NAMALWA (cell line): ENCODE measurements at places on chromosomes 2 and 18.

- DNase-seq: no peak
Measured at GRCh38 chr2:9378433-9379390, 44.6 kb downstream of the ITGB1BP1 start.

GRCh38 chr2:206728277-206729199, 10.3 kb upstream of the DYTN start:
- no peak for DNase-seq

- DNase-seq: no peak
Measured at GRCh38 chr2:233075141-233075965, 15.2 kb downstream of the INPP5D start.

DNA sequence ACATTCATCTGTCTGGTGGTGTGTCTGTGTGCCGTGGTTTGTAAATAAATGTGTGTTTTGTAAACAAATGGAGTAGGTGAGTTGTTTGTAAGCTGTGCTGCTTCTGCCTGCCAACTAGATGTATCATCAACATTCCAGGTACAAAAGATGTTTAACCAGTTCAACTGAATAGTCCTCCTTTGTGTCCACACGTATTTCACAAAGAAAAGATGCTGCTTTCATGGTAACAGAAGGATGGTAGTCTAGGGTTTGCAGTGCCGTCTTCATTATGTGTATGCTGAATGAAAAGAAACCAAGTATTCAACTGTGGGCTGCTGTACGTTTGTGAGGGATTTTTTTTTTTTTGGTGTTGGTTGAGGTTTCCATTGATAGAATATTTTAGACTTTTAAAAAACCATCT, 72.1 kb downstream of the CAMKMT start:
- DNase-seq: no peak

GRCh38 chr2:11270891-11271290, 73.5 kb downstream of the ROCK2 start:
- no peak for DNase-seq

DNA sequence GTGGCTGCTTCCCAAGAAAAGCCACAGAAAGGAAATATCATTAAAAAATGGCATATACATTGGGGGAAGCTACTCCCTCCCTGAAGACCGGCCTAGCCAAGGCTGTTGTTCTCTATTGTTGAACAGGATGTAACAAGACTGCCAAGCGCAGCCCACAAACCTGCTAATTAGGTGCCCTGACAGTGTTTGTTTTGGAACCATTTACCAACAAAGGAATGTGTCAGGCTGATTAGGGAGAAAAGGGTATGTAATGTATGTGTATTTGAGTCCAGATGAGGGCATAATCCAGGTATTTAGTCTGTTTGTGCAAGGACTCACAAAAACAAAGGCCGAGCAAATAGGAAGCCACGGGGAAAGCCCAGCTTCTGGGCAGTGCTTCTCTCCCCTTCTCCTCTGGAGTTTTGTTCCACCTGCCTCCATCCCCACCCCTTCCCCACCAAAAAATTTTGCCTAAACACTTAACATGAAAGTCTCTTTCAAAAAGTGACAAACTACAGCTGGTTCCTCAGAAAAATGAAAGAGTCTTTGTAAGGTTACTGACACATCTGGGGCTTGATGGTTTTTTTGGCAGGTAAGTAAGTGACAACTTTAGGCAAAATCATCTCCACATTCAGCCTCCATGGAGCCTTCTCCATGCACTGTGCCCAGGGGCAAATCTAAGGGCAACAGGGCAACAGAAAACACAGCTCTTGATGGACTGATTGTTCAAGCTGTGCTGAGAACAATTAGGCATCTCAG, 78.3 kb upstream of the FZD5 start:
- DNase-seq: no peak

- no peak for DNase-seq
Measured at GRCh38 chr2:191362841-191363240, 117.6 kb downstream of the MYO1B start.

- DNase-seq: no peak
Measured at GRCh38 chr2:101758001-101758400, 60.5 kb downstream of the MAP4K4 start.

DNA sequence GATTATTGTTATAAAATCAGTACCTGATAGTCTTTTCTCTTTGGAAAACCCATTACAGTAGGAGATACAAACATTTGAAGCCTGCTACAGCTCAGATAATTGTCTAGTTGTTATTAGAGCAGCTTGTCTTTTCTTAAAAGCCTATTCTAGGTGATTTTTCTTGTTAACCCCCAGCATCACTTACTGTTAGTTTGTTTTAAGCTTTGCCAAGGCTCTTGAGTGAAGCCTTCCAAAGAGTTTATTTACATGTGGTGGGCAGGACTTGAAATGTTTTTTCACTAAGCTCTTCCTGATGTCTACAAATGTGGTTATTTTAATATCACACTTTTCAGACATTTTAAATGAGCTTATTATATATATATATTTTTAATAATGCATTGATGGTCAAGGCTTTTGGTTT, 791.3 kb downstream of the PLCL1 start:
- no peak for DNase-seq

GRCh38 chr18:79770501-79770815, 27.3 kb upstream of the KCNG2 start:
- no peak for DNase-seq

DNA sequence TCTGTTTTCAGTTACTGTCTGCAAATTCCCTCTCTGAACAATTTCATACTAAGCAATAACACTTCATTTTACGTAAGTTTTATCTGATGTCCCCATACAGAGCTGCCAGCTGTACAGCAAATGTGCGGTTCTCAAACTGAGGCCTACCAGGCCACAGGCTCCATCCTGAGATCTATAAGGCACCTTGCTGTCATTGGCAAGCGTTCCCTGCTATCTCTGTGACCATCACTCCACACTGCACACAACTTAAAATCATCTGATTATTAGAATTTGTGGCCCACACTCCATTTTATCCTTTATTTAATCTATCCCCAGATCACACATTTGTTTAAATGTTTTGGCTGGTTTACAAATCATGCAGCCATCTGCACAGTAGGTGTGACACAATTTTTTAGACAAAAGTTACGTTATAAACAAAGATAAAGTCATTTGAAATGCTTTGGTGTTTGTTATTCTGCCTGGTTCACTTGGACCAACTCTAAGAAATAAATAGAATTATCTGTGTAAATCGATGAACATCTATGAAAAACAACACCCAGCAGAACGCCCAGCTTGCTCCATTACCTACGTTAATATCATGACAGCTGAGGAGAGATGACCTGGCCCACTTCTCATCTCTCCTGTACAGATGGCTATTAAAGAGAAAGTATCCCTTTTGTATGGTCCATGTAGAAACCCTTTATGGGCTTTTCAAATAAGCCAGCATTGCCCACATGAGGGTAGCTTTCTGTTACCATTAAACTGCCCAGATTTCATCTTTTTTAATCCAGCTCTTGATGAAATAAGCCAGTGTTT, 162.4 kb downstream of the ZNF521 start:
- DNase-seq: no peak

- DNase-seq: no peak
Measured at GRCh38 chr2:176566496-176566895, 297.3 kb downstream of the MTX2 start.

DNA sequence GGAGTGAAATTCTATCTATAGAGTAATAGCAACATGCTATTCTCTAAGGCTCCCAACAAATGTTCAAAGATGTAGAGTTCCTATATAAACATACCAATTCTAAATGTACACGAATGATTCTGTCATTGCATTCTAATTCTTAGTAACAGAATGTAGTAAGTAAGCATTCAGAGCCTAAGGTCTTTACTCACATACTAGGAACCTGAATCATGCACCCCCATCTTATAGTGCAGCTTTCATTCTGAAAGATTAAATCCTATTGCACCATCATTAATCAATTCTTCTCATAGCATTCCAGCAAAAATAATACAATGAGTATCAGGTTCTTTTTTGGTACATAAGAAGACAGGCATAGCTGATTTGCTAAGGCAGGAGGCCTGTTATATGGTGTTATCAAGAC, 230.0 kb downstream of the NCKAP5 start:
- no peak for DNase-seq

DNA sequence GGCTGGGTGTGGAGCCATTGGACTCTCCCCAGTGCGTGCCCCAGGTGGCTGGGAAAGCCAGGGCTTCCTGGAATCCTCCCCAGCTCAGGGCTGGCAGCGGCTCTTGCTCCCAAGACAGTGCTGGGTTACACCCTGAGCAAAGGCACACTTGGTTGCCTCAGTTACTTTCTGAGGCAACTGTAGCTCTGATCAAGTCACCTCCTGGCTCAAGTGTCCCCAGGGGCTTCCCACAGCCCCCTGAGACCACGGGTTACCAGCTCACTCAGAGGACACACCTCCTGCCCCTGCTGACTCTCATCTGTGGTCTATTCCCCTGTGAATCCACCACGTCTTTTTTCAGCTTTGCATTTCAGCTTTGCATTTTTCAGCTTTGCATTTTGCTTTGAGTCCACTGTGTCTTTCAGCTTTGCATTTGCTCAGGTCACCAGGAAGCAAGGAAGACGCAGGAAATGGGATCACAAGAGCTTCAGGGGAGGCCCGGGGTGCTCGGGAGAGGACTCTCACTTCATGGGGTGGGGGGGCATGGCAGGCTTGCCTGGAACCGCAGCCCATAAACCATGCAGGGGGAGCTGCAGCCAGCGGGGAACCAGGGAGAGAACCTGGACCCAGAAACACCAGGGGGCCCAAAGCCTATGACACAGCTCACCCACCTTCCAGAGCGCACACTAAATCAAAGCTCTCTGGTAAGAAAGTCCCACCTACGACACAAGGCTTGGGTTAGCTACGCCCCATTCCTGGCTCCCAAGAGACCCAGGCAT, 138.0 kb upstream of the ASB18 start:
- peak; percentile 94 for DNase-seq

DNA sequence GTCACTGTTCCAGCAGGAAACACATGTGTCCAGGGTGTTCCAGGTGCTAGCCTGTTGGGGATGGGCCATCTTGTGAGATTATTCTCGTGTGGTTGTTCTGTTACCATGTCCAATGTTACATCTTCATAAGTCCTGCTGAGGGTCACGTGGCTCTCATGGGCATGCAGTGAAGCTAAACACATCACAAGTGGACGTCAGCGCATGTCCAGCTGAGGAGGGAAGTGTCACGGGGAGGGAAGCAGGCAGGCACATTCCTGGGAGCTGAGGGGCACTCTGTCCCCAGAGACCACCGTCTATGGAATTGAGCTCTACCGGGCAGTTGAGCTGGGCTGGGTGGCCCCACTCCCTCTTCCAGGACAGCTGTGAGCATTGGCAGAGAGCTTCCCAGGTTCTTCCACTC, 155.3 kb upstream of the TWIST2 start:
- DNase-seq: no peak

DNA sequence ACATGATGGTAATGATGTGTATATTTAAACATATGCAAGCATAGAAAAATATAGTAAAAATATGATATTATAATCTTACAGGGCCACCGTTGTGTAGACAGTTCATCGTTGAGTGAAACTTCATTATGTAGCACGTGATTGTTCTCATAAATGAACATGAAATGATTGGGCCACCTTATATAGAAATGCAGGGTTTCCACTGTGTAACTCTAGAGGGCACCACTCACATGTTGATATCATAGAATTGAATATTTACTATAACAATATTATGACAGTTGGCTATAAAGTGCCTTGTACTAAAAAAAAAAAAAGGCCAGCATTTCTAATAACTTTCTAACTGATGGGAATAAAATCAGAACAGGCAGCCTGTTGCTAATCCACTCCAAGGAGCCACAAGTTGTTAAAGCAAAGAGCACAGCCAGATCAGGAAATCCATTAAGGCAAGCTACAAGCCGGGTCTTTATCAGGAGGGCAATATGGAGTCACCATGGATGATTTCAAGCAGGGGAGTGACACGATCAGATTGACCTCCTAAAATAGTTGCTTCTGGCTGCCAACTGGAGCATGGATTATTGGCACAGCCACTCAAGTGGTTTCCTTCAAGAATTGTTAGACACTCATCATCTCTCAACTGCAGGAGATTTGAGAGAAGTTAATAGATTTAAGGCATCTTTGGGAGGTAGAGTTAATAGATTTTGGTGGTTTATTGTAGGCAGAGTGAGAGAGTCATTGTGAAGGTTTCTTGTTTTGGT, 16.7 kb downstream of the IL1F10 start:
- peak; percentile 40 for DNase-seq

DNA sequence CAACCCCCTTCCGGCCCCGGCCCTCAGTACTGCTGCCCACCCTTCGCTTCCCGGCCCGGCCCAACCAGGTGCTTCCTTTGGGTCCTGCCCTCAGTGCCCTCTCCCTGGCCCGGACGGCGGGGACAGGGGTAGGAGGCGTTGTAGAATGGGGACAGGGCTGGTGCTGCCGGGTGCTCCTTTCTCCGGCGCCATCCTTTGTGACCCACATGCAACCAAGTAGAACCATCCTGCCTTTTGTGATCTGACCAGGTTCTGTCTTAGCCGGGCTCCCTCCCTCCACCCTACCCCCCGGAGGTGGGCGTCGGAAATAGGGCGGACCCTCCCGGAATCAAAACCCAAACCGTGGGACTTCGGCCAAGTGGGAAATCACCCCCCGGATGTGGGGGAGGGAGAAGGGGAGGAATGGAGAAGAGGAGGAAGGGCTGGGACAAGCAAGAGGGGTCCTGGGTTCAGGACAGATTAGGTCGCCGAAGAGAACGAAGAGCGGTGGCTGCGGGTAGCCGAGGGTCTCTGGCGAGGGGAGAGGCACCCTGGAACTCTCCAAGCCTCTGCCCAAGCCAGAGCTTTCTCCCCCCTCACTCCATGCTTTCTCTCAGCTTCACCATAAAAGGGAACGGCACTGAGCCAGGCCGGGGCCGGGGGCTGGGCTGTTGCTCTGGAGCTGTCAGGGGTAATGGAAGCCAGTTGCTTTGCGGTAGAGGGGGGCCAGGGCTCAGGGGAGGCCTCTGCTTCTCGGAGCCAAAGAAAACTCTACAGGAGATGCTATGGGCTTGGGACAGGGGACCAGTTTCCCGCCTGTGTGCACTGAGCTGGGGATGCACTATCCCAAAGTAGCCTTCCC, 756 bp upstream of the OST4 start:
- no peak for DNase-seq

GRCh38 chr2:173830170-173830569, 135.0 kb downstream of the SP3 start:
- no peak for DNase-seq

DNA sequence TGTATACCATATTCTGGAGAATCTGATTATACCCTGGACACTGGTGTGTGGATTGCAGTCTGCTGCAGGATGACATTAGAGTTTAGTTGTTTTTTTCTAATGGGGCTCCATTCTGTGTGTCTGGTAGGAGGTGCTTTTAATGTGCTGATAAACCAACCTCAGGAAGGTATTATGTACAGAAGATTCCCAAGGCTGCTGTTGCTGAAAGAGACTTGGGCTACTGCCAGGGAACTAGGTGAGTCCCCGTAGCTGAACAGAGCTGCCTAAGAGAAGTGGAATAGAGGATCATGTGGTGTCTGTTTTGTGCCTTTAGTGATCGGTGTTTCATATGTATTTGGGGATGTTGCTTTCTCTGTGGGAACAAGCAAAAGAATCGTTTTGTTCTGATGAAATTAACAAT, 16.5 kb downstream of the SPATA3 start:
- DNase-seq: no peak

DNA sequence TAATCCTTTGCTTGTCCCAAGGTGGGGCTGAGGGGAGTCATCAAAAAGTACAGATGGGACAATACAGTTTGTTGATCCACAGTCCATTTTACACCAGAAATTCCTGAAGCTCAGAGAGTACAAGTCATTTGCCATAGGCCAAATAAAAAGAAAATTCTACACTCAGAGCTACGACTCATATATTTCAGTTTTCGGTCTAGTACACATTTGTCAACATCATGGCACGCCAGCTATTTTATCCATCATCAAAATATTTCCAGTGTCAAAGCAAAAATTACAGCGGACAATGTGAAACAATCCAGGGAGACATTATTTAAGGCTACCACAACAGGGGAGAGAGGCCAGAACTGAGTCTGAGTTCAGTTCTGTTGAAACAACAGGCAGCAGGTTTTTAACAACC, 587.5 kb upstream of the DSEL start:
- no peak for DNase-seq
